ENCODE measurements at places on chromosomes 6 and 20. TPM values are rescaled to one million over a fixed set of nuclear protein-coding genes. Genes with fewer than 3 reads are reported as not detected.

MLIP gene
- total RNA-seq, result 4.5 TPM

DNA sequence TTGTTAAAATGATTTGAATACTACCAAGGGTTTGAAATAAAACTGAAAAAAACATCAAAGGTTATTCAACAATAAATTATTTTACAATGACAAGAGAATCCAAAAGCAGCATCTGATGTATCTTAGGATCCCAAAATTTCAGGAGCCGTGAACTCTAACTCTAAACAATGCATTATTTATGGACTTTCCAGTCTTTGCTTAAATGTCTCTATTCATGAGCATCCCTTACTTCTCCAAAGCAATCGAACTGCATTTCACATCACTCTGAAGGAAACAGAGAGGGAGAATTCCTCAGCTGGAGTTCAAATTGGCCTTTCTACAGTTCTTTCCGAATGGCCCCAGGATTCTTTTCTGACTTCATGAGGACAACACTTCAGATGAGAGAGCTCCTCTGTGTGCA lies 229.1 kb downstream of the CBLN4 start:
- no peak for DNase-seq
- no peak overlapping the region for H3K4me3 ChIP-seq
- no peak overlapping the region for H3K27ac ChIP-seq
- no peaks in the 10 kb centered on the region for H3K4me1 ChIP-seq
- H3K27me3 ChIP-seq, result no peaks in the 10 kb centered on the region
- no peaks in the 10 kb centered on the region for H3K36me3 ChIP-seq

DNA sequence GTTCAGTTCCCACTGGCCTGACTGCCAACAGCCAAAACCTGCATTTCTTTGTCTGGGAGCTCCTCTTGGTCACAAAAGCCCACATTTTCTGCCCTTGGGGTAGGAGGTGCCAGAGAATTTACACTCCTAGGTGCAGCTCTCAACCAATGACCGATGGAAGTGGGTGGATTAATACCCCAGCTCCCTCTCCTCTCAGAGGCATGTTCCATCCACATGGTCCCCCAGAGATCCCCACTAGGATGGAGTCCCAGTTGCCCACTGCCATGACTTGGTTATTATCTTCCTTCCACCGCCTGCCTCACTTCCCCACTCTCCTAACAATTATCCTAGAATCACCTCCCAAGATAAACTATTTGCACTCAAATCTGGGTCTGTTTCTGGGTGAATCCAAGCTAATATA lies 111.1 kb upstream of the RIN2 start:
- H3K27me3 ChIP-seq, result no peaks in the 10 kb centered on the region
- H3K4me1 ChIP-seq, result no peaks in the 10 kb centered on the region
- H3K27ac ChIP-seq, result no peak overlapping the region
- no peak overlapping the region for H3K4me3 ChIP-seq
- H3K36me3 ChIP-seq, result no peaks in the 10 kb centered on the region

DNA sequence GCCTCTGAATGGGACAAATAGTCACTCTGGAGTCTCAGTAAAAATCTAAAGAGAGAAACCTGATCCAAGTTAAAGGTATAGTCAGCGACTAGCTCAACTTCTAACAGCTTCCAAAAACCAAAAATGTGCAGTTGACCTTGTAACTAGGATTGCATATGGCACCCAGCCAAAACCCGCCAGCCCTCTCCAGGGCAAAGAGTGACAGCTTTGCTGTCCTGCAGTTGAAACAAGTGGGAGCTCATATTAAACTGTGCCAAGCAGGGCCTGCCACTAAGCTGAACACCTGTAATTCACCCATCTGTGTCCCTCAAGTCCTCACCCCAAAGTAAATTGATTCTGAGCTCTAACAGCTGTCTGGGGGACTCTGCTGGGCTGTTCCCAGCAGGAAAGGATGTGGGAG lies 695.3 kb downstream of the MAFB start:
- no peak overlapping the region for H3K4me3 ChIP-seq
- DNase-seq, result no peak
- H3K4me1 ChIP-seq, result no peaks in the 10 kb centered on the region
- H3K27me3 ChIP-seq, result no peaks in the 10 kb centered on the region
- H3K36me3 ChIP-seq, result no peaks in the 10 kb centered on the region

COL20A1 gene
- total RNA-seq, result not detected

DNA sequence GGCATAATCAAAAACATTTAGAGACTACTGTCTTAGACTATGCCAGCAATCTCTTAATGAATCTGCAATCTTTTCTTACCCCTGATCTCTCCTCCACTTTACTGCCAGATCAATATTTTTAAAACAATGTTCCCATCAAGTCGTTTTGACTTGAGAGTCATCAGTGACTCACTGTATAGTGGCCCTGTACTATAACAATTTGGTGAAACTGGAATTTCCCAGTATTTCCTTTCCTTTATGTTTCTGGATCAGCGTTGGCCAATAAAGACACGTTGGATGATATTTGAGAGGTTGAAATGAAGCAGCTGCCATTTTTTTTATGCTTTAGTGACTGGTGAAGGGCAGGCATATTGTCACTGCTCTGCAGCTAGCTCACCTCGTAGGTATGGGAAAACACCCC lies 10.1 kb upstream of the SMIM13 start:
- H3K4me1 ChIP-seq, result no peaks in the 10 kb centered on the region
- H3K27me3 ChIP-seq, result no peaks in the 10 kb centered on the region
- H3K4me3 ChIP-seq, result no peak overlapping the region
- no peak for DNase-seq
- H3K27ac ChIP-seq, result no peak overlapping the region

GRCh38 chr6:33313105-33313708 lies 671 bp downstream of the TAPBP start:
- H3K27me3 ChIP-seq, result no peaks in the 10 kb centered on the region
- H3K36me3 ChIP-seq, result no peaks in the 10 kb centered on the region
- H3K4me1 ChIP-seq, result peaks cover 32% of the 10 kb centered on the region
- H3K4me3 ChIP-seq, result peak overlapping the region; percentile 80

- no peaks in the 10 kb centered on the region for H3K4me1 ChIP-seq
- H3K36me3 ChIP-seq, result no peaks in the 10 kb centered on the region
- DNase-seq, result no peak
- no peaks in the 10 kb centered on the region for H3K27me3 ChIP-seq
- H3K4me3 ChIP-seq, result no peak overlapping the region
Observed at GRCh38 chr6:12163149-12163548, 127.0 kb upstream of the EDN1 start.

DNA sequence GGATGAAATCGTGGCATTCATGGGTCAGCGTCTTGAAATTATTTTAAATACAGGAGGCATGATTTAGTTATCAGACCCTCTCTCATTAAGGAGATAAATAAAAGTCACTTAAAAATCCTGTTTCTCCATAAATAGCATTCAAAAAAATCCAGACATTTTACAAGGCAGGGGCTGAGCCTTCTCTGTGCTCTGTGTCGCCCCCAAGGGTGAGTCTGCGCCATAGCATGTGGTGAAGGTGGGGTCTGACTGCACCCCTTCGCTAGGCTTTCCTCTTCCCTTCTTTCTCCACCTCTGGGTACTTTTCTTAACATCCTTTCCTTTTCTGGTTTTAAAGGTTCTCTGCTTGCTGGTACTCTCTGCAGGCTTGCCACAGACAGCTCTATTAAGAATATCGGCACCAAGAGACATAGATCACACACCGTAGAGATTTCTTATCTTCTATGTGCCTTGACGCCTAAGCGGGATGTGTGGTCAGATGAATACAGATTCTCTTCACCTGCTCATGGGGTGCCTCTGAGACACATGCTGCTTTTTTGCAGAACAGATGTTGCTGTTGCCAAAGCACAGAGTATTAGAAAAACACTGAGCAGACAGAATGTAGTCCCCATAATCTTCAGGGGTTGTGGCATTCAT lies 20.1 kb upstream of the FAM209A start:
- no peaks in the 10 kb centered on the region for H3K27me3 ChIP-seq
- H3K36me3 ChIP-seq, result no peaks in the 10 kb centered on the region
- DNase-seq, result no peak
- H3K4me3 ChIP-seq, result no peak overlapping the region

- H3K27ac ChIP-seq, result no peak overlapping the region
- H3K36me3 ChIP-seq, result no peaks in the 10 kb centered on the region
- no peaks in the 10 kb centered on the region for H3K4me1 ChIP-seq
- no peak overlapping the region for H3K4me3 ChIP-seq
- no peaks in the 10 kb centered on the region for H3K27me3 ChIP-seq
Observed at GRCh38 chr6:5178806-5179205, 81.9 kb downstream of the LYRM4 start.

- H3K4me1 ChIP-seq, result no peaks in the 10 kb centered on the region
- H3K36me3 ChIP-seq, result no peaks in the 10 kb centered on the region
- DNase-seq, result peak; percentile 22
- no peaks in the 10 kb centered on the region for H3K27me3 ChIP-seq
- H3K27ac ChIP-seq, result no peak overlapping the region
Observed at GRCh38 chr6:79878142-79878748, 69.1 kb downstream of the ELOVL4 start.

DNA sequence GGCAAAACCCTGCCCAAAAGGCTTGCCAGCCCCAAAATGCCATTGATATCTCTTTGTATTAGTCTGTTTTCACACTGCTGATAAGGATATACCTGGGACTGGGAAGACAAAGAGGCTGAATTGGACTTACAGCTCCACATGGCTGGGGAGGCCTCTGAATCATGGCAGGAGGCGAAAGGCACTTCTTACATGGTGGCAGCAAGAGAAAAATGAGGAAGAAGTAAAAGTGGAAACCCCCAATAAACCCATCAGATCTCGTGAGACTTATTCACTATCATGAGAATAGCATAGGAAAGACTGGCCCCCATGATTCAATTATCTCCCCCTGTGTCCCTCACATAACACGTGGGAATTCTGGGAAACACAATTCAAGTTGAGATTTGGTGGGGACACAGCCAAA lies 28.6 kb downstream of the MBOAT1 start:
- H3K27me3 ChIP-seq, result no peaks in the 10 kb centered on the region
- H3K27ac ChIP-seq, result peak overlapping the region; percentile 85
- no peak overlapping the region for H3K4me3 ChIP-seq
- DNase-seq, result no peak
- H3K4me1 ChIP-seq, result peaks cover 9% of the 10 kb centered on the region

GRCh38 chr20:35215066-35215956 lies 11.2 kb upstream of the MMP24 start:
- H3K27ac ChIP-seq, result no peak overlapping the region
- no peak overlapping the region for H3K4me3 ChIP-seq
- no peaks in the 10 kb centered on the region for H3K4me1 ChIP-seq
- no peak for DNase-seq
- H3K36me3 ChIP-seq, result no peaks in the 10 kb centered on the region

VPS52 gene
- 44.2 TPM for total RNA-seq

- H3K27ac ChIP-seq, result no peak overlapping the region
- no peaks in the 10 kb centered on the region for H3K36me3 ChIP-seq
Observed at GRCh38 chr20:11511821-11512220, 405.9 kb upstream of the BTBD3 start.

ANKRD6 gene
- total RNA-seq, result 23.7 TPM

BTNL2 gene
- not detected for total RNA-seq

DNA sequence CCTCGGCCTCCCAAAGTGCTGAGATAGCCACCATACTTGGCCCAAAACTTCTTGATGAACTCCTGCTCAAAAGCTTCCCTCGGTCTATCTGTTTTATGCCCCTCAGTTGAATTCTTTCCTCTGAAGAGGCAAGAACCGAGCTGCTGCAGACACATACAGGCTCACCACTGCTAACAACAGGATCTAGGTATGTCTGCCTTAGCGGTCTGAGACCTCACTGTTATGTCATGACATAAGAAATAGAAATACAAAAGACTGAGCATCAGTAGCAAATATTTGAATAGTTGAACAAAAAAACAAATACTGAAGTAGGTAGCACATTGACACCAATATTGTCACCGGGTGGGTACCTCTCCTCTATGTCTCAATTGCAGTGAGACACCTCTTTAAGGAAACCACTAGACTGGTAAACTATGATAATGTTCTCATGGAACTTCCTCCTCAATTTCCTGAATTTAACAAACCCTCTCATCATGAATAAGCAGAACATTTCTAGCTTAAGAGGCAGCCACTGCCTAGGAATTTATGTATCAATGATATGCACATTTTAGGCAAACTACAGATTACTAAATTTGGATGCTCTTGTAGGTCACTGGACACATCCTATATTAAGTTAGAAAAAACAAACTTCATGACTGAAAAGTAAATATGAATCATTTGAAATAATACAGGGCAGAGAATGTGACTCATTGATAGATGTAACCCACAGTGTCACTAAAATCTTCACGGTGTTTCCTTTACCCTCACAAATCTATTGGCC lies 9.4 kb upstream of the STXBP5 start:
- H3K27ac ChIP-seq, result no peak overlapping the region
- no peaks in the 10 kb centered on the region for H3K4me1 ChIP-seq
- no peaks in the 10 kb centered on the region for H3K27me3 ChIP-seq
- no peaks in the 10 kb centered on the region for H3K36me3 ChIP-seq

DNA sequence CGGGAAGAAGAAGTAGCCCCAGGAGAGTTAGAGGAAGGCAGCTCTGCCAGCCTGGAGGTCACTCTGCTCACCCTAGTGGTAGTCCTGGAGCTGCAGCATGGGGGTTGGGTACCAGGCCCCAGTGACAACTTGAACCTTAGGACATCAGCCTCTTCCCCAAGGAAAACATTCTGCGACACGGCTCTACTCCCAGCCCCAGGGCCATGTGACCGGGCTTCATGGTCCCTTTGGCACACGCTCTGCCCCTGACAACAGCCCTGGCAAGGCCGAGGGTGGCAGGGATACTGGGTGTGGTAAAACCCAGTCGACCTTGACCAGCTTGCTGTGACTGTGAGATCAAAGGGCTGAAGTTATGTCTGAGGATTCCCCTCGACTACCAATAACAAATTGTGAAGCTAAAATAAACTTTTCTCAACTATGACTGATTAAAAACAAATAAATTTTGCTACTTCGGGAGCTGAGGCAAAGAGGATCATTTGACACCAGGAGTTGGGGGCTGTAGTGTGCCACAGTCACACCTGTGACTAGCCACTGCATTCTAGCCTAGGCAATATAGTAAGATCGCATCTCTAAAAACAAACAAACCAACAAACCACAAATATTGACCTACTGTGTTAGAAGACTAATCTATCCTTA lies 24.4 kb upstream of the ARID1B start:
- no peak for DNase-seq
- no peaks in the 10 kb centered on the region for H3K36me3 ChIP-seq
- H3K4me3 ChIP-seq, result no peak overlapping the region
- H3K27me3 ChIP-seq, result no peaks in the 10 kb centered on the region
- H3K4me1 ChIP-seq, result no peaks in the 10 kb centered on the region
- no peak overlapping the region for H3K27ac ChIP-seq

COL9A3 gene
- total RNA-seq, result 10.2 TPM

All from breast epithelium (tissue), 4 donors.